ENCODE measurements at places on chromosomes 7 and 10.

DNA sequence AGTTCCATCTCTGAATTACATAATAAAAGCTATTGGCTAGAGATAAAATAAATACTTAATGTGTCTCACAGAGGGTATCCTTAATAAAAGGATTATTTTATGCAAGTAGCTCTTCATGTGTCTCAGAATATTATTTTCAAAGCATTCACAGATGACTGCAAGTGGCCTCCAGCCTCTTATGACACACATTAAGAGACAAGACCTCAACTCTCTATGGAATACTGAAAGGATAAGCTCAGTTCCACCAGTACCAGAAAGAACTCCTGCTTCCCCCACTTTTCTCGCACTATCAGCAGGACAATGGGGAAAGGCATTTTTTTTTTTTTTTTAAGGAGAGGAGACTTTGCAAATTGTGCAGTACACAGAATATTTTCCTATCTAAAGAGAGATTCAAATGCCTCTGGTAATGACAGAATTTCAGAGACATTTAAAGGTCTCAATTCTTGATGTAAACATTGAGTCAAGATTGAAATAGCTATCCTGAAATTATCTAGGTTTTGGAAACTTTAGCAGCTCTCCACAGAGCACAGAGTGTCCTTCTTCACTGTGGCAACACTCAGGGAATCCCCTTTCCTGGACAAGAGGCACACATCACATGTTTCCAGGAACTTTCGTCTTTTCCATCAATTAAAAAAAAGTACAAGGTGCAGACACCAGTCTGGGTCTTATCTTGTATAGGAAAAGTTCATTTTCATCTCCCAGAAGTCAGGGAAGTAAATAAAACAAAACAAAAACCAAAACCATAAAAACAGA is 122.0 kb upstream of the ANK3 start:
- DNase-seq, result no peak

DNA sequence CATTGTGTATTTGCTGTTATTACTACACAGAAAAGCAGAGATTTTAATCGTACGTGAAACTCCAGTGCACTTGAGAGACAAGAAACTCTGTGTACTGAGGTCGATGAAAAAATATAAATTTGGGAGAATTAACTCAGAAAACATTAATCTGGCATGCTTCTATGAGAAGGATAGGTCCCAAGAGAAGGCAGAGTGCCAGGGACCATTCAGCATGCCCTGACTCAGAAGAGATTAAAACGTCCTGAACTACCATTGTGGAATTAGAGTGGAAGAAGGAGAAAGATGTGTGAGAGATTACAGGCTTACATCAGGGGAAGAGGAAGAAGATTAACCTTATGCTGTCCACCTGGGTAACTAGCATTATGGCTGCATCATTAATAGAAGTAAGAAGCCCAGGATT is 72.4 kb downstream of the REEP3 start:
- no peak for DNase-seq

GRCh38 chr7:150356265-150356897 is 12.2 kb upstream of the REPIN1 start:
- DNase-seq, result no peak

GRCh38 chr7:141133646-141134045 is 59.8 kb downstream of the TMEM178B start:
- no peak for DNase-seq

DNA sequence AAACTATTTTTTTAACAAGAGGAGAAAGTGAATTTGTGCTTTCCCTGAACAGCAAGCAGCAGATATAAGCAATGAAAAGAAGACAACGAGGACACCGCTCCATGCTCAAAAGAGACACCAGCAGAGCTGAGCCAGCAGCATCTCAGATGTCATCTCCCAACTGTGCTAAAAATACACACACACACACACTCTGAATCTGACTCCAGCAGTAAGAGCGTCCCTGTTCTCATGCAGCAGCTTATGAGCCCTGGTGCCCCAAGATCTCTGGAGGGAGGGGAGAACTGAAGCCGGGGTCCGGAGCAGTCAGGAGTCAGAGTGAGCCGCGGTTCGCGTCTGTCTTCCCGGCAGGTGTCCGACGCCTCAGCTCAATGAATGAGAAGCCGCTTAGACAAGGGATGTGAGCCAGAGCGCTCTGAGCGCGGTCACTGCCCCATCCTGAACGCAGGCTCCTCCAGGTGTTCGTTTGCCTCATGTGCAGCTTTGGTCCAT is 49.2 kb downstream of the SVIL start:
- no peak for DNase-seq

DNA sequence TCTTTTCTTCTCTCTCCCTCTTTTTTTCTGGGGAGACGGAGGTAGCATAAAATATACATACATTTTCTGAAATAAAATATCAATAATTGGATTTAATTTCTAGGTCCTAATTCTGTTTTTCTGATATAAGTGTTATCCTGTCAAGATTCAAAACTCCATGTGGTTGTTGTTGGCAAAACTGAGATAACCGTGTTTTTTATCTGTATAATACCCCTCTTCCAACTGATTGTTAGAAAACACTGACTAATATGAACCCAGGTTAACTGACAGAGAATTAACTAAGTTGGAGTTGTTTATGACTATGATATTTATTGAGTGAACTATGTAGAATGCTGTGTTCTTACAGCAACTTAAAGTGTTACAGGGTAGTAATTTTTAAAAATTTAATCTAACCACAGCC is 236.5 kb upstream of the KAT6B start:
- no peak for DNase-seq

- peak; percentile 62 for DNase-seq
Measured at GRCh38 chr10:124626759-124627380, 117.3 kb downstream of the FAM53B start.

- DNase-seq, result no peak
Measured at GRCh38 chr10:124171561-124171960, 78.2 kb upstream of the CHST15 start.

- no peak for DNase-seq
Measured at GRCh38 chr7:13849163-13849892, 140.1 kb downstream of the ETV1 start.

DNA sequence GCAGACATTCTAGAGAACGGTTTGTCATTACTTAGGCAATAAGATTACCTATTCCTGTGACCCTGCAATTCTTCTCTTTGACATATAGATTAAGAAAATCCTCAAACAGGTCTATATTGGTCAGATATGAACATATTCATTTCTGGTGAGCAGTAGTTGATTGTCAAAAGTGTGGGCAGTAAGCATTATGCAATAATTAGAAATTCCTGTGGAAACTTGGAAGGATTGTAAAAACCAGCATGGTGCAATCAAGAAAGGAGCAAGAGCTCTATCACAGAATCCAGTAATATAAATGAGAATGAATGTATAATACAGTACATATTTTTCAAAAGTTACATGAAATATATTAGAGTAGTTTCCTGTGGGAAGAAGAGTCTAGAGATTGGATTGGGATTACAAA is 406.5 kb downstream of the SUGCT start:
- DNase-seq, result no peak

GRCh38 chr10:61902445-61903220 is 1.1 kb downstream of the ARID5B start:
- DNase-seq, result peak; percentile 68

DNA sequence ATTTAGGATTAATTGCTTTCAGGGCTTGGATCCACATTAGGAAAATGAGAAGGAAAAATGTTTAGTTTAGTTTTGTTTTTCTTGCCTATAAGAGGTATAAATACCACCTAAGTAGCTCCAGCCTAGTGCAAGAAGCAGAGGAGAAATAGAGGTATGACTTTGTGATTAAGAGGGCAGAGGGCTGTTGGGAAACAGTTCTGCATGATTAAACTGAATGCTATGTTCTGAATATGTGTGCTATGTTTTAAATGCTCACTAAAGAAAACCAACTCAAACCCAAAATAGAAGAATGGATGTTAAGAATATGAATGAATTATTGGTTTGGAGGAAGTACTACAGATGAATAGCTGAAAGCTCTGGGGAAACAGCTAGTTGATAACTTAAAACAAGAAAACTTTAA is 7.6 kb downstream of the CALCR start:
- no peak for DNase-seq

DNA sequence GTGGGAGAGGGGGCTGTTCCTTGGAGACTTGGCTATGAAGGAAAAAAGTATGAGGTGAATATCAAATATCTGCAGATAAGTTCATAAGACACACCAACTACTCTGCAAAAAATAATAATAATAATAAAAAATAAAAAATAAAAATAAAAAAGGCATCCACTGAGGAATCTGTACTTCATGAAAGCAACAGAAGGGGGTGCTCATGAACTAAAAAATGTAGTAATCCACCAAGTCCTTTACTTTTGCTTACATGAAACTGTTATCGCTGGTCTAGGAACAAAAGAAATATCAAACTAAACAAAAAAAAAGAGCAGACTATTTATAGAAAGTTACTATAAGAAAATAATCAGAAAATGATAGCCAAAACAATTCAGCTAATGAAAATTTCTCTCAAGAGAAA is 579.0 kb downstream of the PHTF2 start:
- no peak for DNase-seq

DNA sequence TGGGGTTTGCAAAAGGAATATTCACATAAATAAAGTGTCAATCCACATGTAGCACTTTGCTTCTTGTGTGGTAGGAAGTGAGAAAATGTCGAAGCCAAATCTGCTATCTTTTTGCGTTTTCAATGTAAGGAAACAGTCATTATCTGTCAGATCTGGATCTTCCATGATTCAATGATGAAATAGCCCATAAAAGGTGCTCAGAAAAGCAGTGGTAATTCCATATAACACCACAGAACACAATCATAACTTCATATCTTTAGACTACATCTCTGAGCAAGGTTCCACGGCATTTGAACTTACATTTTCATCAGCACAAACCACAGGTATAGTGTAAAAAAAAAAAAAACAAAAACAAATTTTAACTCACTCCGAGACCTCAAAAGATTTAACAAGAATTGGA is 39.9 kb upstream of the EGR2 start:
- DNase-seq, result no peak

DNA sequence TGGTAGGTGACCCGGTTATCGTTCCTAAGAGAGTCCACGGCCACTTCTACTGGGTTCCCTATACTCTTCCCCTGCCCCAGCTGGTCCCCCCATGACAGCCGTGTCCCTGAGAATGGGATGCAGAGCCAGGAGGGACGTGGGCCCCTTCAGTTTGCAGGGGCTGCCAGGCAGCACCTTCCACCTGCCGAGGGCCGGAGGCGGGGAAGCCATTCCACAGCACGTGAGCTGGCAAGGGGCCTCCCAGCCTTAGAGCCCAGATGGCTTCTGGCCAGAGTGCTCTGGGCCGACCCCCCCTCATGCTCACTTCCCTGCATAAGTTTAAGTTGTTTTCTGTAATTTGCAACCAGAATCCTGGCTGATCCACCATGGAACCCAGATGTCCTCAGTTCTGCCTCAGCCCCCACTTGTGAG is 39.0 kb downstream of the DIP2C start:
- no peak for DNase-seq

- DNase-seq, result no peak
Measured at GRCh38 chr10:24385776-24386175, 176.8 kb downstream of the KIAA1217 start.

- DNase-seq, result no peak
Measured at GRCh38 chr7:2583798-2584580, 25.2 kb downstream of the IQCE start.

DNA sequence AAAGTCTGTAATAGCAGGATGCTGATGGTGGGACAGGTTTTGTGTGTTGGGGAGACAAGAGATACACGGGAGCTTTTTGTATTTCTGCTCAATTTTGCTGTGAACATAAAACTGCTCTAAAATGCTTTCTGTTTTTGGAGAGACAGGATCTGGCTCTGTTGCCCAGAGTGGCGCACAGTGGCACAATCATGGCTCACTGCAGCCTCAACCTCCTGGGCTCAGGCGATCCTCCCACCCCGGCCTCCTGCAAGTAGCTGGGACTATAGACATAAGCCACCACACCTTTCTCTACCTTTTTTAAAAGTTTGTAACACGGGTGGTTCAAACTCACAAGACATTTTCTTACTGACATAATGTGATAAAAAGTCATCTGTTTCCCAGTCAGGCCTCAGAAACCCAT is 14.3 kb downstream of the CREB3L2 start:
- no peak for DNase-seq

Measured in CD4-positive, alpha-beta T cell treated with Interferon gamma for 1 hour (primary cell).